Stimulated activated CD8-positive, alpha-beta memory T cell treated with anti-CD3 and anti-CD28 coated beads, Interleukin-2, amount 100 ng/mL, for 1 hour (primary cell): ENCODE measurements at places on chromosomes 4 and X.
A peak's percentile ranks its signal among the peaks of the same experiment; 100 is the strongest.

GRCh38 chrX:40201329-40201885 lies 103.6 kb upstream of the BCOR start:
- no peak for DNase-seq

DNA sequence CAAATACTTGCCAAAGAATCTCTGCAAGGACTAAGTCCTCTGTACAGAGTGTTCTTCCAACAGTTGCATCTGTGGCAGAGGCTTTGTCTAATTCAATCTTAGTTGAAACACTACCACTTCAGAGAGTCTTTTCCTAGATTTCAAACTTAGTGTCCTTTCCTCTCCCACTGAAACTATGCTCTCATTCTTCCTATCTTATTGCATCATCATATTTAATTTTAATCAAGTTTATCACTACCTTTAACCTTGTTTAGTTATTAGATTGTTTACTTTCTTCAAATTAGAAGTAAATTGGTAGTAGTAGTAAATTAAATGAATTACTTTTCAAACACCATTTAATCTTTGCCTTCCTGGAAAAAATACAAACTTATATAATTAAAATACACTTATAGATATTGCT lies 1082.3 kb upstream of the PABPC4L start:
- no peak for DNase-seq

DNA sequence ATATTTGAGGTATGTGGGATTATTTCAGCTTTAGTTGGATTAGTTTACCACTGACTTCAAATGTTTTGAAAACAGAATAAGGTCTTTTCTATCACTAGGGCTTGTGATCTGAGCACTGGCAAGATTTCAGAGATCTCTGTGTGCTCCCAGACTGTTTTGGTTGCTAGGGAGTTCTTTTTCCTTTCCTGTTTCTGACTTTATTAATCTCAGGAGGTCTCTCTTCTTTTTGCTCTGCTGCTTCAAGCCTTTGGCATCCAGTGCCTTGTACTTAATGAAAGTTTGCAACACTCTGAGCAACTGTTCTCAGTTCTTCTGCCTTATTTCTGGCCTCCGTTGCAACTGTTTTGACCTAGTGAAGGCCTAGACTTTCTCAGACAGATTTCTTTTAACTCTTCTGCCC lies 32.1 kb upstream of the PAQR3 start:
- DNase-seq = no peak

- no peak for DNase-seq
Observed at GRCh38 chr4:184596617-184597185, 52.5 kb downstream of the CASP3 start.

- no peak for DNase-seq
Observed at GRCh38 chr4:41318839-41319530, 62.3 kb downstream of the UCHL1 start.

- DNase-seq = no peak
Observed at GRCh38 chr4:6076391-6076790, 58.2 kb upstream of the C4orf50 start.

- DNase-seq = no peak
Observed at GRCh38 chr4:164467493-164467892, 286.4 kb upstream of the SMIM31 start.

DNA sequence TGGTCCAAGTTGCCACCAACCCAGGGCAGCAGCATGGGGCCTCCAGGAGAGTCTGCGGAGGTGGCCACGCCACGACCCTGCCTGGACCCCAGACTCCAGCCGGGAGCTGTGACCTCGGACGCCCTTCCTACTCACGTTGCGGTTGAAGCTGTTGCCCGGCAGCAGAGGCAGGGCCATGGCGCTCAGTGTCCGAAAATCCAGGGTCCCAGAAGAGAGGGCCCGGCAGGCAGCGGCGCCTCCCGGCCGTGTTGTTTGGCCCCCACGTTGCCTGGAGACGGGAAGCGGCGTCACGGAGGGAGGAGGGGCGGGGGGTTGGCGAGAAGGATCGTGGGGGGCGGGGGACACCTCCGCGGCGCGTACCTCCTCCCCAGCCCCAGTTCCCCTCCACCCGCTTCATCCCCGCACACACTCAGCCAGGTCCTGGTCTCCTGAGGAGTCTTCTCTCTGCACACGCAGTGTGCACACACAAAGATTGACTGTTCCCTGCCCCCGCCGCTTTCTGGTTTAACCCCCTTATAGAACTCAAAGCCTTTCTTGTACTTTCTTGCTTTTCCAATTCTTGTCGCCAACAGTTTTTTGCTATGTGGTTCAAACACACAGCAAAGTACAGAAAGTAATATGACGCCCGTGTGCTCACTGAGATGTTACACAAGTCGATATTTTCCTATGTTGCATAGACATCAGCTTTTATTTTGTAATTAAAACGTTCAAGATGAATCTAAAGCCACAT lies at the start of gene EFHC2:
EFHC2 (minus strand) TSS at position 261 of the 730 bp plus-strand sequence; CDS start at position 177, 84 bp downstream.
- peak; percentile 32 for DNase-seq

GRCh38 chrX:84224741-84225140 lies 36.7 kb upstream of the RPS6KA6 start:
- DNase-seq = no peak

- DNase-seq = no peak
Observed at GRCh38 chrX:9498236-9498635, 33.4 kb downstream of the TBL1X start.

GRCh38 chrX:126551725-126552312 lies 795 bp downstream of the DCAF12L1 start:
- DNase-seq = no peak

DNA sequence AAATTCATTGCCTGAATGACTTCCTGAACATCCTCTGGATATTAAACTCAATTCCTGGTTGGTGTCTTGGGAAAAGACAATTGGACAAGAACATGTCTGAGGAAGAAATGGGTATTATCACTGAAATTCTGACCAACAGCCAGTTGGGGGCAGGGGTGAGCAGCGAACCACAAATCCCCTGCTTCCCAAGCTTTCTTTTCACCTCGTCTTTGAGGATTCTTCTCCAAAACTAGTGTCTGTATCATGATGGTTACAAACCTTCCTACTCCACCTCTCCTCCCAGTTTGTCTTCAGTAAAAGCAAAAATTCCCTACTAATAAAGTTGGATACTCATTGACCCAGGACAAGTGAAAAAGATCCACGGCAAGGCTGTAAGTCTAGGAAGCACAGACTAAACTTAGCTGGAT lies 48.3 kb upstream of the WDR1 start:
- DNase-seq = no peak

- no peak for DNase-seq
Observed at GRCh38 chr4:98245226-98245625, 16.0 kb upstream of the RAP1GDS1 start.

GRCh38 chrX:23953908-23954269 lies 46.1 kb downstream of the CXorf58 start:
- no peak for DNase-seq

GRCh38 chr4:56906489-56907393 lies 959 bp upstream of the REST start:
- no peak for DNase-seq

GRCh38 chr4:121554382-121554781 lies 142.4 kb downstream of the ANXA5 start:
- no peak for DNase-seq

GRCh38 chr4:22389240-22389870 lies 126.5 kb downstream of the ADGRA3 start:
- DNase-seq = no peak

- DNase-seq = no peak
Observed at GRCh38 chr4:78166622-78167021, 109.5 kb downstream of the FRAS1 start.

GRCh38 chr4:24979554-24979953 lies 51.2 kb downstream of the LGI2 start:
- DNase-seq = no peak

GRCh38 chr4:11402192-11402591 lies 26.5 kb downstream of the HS3ST1 start:
- DNase-seq = no peak

DNA sequence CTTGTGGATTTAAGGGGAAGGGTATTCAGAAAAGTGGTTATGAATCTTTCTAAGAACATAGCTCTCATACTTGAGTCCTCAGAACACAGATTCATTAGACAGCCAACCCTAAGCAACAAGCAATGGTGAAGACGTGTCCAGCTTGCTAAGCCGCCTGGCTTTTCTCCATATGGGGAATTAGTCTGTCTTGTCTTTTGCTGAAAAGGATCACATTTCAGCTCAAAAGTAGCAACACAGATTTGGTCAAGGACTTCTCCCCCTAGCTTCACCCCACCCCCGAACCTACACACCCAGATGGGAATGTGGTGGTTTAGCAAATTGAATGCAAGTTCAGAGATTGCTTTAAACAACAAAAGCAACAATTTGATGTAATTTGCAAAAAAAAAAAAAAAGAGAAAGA lies 103.3 kb upstream of the RASGEF1B start:
- DNase-seq = no peak

- no peak for DNase-seq
Observed at GRCh38 chrX:119503484-119503861, 35.2 kb downstream of the SLC25A5 start.

GRCh38 chr4:140423106-140423505 lies 4.3 kb downstream of the CLGN start:
- no peak for DNase-seq

GRCh38 chr4:119031218-119031617 lies 104.4 kb upstream of the MYOZ2 start:
- no peak for DNase-seq

- no peak for DNase-seq
Observed at GRCh38 chr4:10173037-10173753, 56.6 kb upstream of the WDR1 start.

- no peak for DNase-seq
Observed at GRCh38 chrX:23031600-23031999, 31.8 kb downstream of the DDX53 start.

GRCh38 chrX:68646421-68646820 lies 1.0 kb upstream of the STARD8 start:
- DNase-seq = no peak

DNA sequence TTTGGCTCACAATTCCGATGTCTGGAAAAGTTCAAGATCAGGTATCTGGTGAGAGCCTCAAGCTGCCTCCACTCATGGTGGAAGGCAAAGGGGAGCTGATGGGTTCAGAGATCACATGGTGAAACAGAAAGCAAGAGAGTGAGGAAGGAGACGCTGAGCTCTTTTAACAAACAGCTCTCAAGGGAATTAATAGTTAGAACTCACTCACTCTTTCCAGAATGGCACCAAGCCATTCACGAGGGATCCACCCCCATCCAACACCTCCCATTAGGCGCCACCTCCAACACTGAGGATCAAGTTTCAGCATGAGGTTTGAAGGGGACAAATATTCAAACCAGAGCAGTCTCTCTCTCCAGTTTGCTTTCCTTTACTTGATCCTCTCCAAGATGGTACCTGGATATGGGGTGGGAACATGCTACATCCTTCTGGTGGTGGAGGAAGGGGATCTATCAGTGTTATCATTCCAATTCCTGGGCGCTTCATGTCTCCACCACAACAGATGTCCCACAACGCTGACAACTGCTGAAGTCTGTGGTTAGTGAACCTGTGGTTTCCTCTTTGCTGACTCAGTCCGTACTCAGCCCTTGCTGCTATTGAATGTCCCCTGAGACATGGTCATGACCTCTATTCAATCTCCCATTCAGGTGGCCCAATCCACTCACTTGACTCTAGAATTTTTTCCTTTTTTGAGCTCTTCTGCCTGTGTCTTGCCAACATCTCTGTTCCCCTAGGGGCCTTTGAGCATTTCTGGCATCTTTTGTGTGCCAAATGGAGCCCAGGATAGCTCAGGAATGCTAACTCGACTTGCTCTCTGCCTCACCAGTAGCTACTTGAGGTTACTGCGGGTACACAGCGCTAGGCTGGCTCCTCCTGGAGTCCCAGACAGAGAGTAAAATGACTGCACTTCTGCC lies 395.2 kb downstream of the MID1IP1 start:
- no peak for DNase-seq

DNA sequence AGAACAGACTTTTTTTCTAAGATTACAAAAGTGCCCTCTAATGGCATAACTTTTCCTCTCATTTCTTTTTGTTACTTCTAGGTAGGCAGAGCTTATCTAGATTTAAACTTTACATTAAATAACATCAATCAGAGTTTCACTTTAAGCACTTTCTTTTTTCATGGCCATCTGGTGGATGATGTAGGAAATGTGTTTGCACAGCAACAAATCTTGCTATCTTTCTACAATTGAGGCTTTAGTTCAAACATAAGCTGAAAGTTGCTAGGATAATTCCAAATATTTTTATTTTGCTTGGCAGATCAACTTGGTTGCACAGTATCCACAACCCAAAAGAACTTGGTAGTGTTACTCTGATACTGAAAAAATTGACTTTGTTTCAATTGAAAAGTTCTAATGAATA lies 22.0 kb downstream of the NDNF start:
- no peak for DNase-seq

DNA sequence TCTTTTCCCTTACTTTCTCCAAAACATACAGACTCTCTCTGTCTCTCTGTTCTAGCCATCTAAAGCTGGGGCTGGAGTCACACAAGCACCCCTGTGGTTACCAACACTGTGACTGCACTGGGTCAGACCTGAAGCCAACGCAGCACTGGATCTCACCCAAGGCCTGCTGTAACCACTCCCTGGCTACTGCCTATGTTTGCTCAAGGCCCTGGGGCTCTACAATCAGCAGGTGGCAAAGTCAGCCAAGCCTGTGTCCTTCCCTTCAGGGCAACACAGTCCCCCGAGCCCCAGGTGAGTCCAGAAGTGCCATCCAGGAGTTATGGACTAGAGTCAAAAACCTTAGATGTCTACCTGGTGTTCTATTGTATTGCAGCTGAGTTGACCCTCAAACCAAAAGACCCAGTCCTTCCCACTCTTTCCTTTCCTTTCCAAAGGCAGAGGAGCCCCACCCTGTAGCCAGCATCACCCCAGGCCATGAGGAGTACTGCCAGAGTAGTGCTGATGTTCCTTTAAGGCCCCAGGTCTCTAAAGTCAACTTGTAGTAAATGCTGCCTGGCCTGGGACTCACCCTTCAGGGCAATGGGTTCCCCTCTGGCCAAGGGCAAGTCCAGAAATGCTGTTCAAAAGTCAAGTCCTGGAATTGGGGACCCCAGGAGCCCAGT lies 58.8 kb upstream of the RAP2C start:
- DNase-seq = no peak

DNA sequence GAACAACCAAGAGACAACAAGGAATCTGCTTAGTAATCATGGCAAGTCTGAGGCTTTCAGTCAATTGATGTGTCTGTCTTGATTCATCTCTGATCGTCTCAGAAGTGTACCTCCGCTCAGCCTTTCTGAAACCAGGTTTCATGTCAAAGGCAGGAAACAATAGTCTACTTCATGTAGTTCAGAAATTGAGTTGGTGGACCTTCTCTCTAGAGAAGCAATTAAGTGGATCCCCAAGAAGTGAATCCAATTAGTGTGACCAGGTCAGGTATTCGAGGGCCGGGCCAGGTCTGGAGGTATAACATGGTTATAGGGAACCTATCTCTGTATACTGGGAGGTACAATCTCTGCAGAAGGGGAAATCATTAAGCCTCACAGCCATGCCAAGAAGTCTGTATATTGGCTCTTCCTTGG lies 32.0 kb downstream of the DAPP1 start:
- no peak for DNase-seq

DNA sequence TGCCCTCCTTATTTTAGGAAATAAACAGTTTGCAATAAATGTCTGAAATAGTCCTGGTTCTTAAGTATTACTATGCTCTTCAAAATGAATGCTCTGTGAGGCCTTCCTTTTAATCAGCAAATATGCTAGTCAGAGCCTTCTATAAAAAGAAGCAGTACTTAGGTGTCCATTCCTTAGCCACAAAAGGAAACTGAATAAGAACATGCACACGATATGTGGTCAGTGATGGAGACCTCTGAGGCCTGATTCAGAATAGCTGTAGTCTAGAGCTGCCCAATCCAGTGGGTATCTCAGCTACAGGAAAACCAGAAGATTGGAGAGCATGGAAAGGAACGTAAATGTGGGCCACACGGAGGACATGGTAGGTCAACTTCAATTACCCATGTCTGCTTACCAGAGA lies 141.8 kb downstream of the RASL11B start:
- no peak for DNase-seq

GRCh38 chrX:115968436-115969252 lies 201.9 kb upstream of the AGTR2 start:
- no peak for DNase-seq
